ENCODE measurements at places on chromosomes 7 and 10. TPM values are rescaled to one million over a fixed set of nuclear protein-coding genes. Genes with fewer than 3 reads are reported as not detected.

- no peak for DNase-seq
These were observed 6.3 kb upstream of the PANK1 start for GRCh38 chr10:89651205-89651915.

DNA sequence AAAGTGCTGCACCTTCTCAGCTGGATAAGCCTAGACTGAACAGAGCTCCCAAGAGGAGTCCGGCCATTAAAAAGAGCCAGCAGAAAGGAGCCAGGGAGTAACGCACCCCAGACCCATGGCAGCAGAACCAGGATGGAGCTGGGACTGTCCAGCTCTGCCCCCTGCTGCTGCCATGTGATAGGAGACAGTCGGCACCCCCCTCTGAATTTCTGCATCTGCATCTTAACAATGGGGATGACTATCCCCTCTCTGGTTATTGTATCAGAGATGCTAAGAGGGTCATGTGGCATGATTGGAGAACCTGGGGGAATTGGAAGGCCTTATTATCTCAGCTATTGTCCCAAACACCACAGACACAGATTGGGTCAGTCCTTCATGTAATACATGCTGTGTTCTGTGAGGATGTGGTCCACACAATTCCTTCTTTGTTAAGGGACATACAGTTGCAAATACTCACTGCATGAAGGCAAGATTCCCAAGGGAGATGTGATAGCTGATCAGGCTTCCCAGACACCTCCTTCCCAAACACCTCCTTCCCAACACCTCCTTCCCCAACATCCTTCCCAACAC, 29.3 kb downstream of the PLEKHS1 start:
- no peak for DNase-seq

- no peak for DNase-seq
These were observed 43.0 kb downstream of the COL13A1 start for GRCh38 chr10:69844698-69845097.

DNA sequence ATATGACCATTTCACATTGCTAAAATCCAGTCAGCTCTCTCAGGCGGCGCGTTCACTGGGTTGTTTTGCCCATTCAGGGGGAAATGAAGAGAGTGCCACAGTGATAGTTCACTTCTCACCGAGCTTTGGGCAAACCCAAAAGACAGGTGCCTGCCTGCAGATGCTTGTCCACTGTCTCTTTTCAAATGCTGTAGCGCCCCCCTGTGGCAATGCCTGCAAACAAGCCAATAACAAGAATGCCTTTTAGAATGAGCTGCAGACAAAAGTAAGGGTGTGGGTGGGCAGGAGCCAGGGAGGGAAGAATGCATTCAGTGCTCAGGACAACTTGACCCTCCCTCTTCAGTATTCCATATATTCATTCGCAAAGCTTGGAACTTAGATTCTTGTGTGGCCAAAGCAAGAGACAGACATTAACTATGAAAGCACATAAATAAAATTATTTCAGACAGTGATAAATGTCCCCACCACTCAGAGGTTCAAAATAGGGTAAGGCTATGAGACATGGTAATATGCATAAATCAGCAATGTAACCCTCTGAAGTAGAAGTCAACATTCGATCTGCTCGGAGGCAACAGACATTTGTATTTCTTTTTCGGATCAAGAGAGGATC, 86.9 kb downstream of the JAZF1 start:
- DNase-seq: no peak

DNA sequence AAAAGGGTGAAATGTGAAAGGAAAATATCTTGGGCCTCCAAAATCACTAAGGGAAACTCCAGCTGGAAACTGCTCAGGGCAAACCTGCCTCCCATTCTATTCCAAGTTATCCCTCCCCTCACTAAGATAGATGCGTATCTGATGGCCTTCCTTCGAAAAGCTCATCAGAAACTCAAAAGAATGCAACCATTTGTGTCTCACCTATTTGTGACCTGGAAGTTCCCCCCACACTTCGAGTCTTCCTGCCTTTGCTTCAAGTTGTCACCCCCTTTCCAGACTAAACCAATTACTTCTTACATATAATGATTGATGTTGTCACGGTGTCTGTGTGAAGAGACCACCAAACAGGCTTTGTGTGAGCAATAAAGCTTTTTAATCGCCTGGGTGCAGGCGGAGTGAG, 69.3 kb downstream of the ST8SIA6 start:
- no peak for DNase-seq

GRCh38 chr7:24135003-24135817, 148.8 kb upstream of the NPY start:
- peak; percentile 56 for DNase-seq

GRCh38 chr10:103500481-103500880, 7.0 kb downstream of the NEURL1 start:
- DNase-seq: no peak

- DNase-seq: no peak
These were observed 516.4 kb upstream of the ZMIZ1 start for GRCh38 chr10:78552261-78552811.

GBF1 gene
- 38.8 TPM for total RNA-seq

SOSTDC1 gene
- not detected for total RNA-seq

AEBP1 gene
- total RNA-seq: 0.16 TPM

TMEM225B gene
- total RNA-seq: 0.26 TPM

INMT gene
- total RNA-seq: not detected

TEX47 gene
- total RNA-seq: not detected

LRRC4 gene
- total RNA-seq: not detected

ADRB1 gene
- total RNA-seq: 4.5 TPM

All from GM12878 (cell line).